ENCODE measurements at places on chromosomes 3 and 15.

- no peak for DNase-seq
Observed at GRCh38 chr3:83230841-83231240, 1469.4 kb upstream of the GBE1 start.

GRCh38 chr15:66036859-66037258, 167.6 kb downstream of the RAB11A start:
- DNase-seq: no peak

- DNase-seq: peak; percentile 44
Observed at GRCh38 chr15:52551762-52552161, 17.1 kb downstream of the ARPP19 start.

GRCh38 chr15:38642689-38643270, 78.2 kb upstream of the RASGRP1 start:
- DNase-seq: no peak

DNA sequence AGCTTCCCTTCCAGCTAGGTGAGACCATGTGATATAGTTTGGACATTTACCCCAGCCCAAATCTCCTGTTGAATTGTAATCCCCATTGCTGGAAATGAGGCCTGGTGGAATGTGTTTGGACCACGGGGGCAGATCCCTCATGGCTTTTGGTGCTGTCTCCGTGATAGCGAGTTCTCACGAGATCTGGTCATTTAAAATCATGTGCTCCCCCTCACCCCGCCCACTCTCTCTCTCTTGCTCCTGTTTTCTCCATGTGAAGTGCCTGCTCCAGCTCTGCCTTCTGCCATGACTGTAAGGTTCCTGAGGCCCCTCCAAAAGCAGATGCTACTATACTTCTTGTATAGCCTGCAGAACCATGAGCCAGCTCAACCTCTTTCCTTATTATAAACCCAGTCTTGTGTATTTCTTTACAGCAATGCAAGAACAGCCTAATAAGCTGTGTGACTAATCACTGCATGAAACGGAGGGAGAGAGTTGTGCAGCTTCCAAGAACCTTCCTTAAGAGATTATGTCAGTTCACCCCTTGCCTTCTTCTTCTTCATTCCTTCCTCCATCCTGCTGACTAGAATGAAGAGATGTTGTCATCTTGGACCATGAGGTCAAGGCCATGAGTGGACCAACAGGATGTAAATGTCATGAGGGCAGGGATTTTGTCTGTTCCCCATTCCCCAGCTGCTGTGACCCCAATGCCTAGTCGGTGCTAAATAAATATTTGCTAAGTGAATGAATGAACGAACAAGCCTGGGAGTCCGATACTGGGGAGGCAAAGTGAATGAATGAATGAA, 91.0 kb downstream of the CPN2 start:
- no peak for DNase-seq

- DNase-seq: no peak
Observed at GRCh38 chr3:25427942-25428788, at the start of gene RARB. Gene RARB, plus strand, starts transcription at chr3:25428263. Its CDS starts 469 bp downstream, at chr3:25428732.

DNA sequence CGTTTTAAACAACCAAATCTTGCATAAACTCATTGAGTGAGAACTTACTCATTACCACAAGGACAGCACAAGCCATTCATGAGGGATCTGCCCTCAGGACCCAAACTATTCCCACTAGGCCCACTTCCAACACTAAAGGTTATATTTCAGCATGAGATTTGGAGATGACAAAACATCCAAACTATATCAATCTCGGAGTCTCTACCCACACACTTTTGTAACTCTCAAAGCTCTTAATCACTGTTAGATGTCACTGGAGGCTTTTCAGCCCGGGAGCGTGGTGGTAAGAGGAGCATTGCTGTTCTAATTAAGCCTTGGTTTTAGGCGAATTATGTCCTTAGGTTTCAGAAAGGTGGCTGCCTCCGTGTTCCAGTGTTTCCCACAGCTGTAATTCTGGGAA, 86.3 kb downstream of the CNTN6 start:
- no peak for DNase-seq

DNA sequence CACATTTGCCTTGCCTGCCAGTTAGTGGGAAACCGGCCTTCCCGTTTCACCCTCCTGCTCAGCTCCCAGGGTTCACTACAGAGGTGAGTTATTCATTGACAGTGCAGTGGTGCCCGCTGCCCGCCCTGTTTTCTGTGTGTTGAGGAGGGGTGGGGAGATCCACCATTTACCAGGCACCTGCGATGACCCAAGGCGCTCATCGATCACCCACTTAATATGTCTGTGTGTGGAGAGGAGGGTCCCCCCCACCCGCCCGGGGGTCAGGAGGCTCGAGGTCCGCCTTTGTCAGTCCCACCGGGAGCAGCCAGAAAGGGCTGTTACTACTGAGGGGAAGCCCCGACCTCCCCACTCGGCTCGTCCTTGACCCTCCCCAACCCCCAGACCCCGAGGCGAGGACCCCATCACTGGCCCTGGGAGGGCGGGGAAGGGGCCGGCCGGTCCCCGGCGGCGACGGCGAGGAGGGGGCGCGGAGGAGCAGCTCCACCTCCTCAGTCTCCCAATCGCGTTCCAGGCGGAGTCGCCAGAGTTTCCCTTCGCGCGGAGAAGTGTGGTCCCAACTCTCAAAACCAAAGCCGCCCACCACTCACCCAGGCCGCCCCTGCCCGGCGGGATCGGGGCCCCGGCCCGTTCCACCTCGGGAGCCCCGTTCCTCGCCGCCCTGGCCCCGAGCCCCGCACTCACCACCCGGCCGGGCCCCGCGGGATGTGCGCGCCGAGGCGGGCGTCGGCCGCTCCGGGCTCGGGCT, 1.1 kb downstream of the PLXNB1 start:
- DNase-seq: no peak

DNA sequence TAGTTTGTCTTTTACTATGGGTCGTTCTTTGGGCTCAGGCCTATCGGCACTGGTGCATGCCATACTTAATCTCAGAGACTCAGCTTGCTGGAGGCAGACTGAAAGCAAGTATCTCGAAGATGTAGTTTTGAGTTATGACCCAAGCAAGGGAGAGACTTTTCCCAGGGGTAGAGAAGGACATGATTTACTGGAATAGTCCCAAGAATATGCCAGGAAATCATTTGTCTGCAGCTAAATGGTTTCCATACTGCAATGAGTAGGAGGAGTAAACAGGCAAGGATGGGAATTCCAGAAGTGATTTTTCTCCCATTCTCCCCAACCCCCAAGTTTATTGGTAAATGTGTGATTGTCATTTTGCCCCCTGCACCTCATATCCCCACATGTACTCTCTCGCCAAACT, 35.4 kb upstream of the LACTB start:
- DNase-seq: no peak

All from CD4-positive, alpha-beta T cell treated with Interleukin-1 beta for 1 hour (primary cell).